ENCODE measurements at places on chromosomes 2 and 18. TPM values are rescaled to one million over a fixed set of nuclear protein-coding genes. Genes with fewer than 3 reads are reported as not detected.
A peak's percentile ranks its signal among the peaks of the same experiment; 100 is the strongest.

- DNase-seq, result peak; percentile 88
Observed at GRCh38 chr2:178072383-178073301, at the start of gene PDE11A. PDE11A (minus strand) TSS chr2:178072777; CDS start chr2:178072437, 340 bp downstream.

- no peak for DNase-seq
Observed at GRCh38 chr2:233487748-233488345, 78.7 kb downstream of the USP40 start.

- DNase-seq, result no peak
Observed at GRCh38 chr2:140998017-140998416, 1132.8 kb downstream of the LRP1B start.

DNA sequence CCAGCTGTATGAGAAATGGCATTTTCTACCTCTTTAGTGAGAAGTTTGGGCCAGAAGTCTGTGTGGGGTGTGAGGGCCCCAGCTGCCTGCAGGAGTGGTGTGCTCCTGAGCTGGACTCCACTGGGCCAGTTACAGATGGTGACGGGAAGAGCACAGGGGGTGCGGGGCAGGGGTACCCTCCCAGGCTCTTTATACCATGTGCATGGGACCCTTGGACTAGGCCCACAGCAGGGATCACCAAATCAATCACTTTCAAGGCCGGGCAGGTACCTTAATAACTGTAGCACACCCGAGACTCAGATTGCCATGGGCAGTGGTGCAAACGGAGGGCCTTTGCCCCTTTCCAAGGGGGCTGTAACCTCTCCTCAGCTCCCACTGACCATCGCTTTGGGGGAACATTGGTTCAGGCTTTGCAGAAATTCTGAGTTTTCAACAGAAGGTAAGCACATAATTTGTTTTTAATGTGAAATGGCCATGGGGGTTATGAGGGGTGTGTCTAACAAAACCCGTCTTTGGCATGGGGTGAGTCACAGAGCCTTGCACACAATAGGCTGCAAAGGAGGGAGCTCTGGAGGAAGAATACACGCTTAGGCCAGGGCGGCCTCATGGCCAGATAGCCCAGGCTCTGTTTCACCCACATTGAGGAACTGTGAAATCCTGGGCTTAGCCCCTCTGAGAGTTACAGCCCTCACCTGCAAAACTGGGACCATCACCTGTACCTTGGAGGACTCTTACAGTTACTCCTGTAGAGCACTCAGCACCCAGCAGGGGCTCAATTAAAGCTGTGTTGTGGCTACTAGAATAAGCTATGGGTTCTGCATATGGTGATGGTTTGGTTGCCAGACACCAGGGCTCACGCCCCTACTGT lies 141.0 kb upstream of the BCL2L11 start:
- DNase-seq, result peak; percentile 38

- no peak for DNase-seq
Observed at GRCh38 chr2:15115776-15116175, 445.4 kb downstream of the NBAS start.

DNA sequence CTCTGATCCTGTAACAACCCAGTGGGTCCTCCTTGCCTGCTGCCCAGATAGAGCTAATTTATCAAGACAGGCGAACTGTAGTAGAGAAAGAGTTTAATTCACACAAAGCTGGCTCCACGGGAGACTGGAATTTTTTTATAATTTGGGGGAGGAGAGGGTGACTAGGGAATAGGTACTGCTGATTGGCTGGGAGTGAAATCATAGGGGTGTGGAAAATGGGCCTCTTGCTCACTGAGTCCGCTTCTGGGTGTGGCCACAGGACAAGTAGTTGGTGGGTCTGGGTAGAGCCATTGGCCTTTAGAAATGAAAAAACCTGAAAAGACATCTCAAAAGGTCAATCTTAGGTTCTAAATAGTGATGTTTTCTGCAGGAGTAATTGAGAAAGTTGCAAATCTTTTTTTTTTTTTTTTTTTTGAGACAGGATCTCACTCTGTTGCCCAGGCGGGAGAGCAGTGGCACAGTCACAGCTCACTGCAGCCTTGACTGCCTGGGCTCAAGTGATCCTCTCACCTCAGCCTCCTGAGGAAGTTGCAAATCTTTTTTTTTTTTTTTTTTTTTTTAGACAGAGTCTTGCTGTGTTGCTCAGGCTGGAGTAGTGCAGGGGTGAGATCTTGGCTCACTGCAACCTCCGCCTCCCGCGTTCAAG lies 14.4 kb upstream of the UGGT1 start:
- no peak for DNase-seq

DNA sequence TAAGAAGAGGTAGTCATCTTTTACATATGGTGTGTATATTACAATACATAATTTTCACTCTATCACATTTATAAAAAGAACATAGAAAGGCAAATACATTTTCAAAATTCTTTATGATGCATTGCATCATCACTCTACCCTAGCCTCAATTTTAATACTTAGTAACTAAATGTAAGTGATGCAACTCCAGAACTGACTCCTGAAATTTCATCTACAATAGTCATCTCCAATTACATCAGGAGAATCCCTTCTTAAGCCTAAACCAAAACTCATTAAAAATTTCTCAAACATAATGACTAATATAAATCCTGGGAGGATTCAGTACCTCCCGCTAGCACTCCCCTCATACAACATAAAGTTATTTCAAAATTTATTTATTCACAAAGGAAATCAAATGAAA lies 15.9 kb downstream of the TMX3 start:
- DNase-seq, result peak; percentile 42

- peak; percentile 79 for DNase-seq
Observed at GRCh38 chr2:113831161-113831560, 58.7 kb upstream of the ACTR3 start.

- no peak for DNase-seq
Observed at GRCh38 chr2:72955228-72956049, 38.1 kb downstream of the EMX1 start.

GRCh38 chr2:146642066-146642465 lies 1202.8 kb upstream of the ACVR2A start:
- DNase-seq, result no peak

GRCh38 chr18:45932708-45933107 lies 34.4 kb downstream of the EPG5 start:
- DNase-seq, result no peak

DNA sequence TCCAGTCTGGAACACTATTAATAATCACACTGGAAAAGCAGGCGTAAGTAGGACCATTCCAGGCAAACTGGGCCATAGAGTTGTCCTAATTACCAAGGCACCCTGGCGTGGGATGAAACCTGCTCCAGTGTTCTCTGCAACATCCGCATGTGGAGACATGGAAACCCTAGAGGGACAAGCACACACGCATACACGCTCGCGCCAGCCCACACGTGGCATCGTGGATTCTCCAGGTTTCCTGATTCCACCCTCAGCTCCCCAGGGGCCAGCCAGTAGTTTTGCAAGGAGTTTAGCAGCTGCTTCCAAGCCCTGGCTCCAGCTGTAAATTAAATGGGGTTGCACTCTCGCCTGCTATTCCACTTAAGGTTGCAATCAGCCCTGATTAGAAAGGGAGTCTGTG lies 127.7 kb downstream of the DYSF start:
- no peak for DNase-seq

- DNase-seq, result peak; percentile 22
Observed at GRCh38 chr2:200829258-200829655, 17.5 kb downstream of the BZW1 start.

DNA sequence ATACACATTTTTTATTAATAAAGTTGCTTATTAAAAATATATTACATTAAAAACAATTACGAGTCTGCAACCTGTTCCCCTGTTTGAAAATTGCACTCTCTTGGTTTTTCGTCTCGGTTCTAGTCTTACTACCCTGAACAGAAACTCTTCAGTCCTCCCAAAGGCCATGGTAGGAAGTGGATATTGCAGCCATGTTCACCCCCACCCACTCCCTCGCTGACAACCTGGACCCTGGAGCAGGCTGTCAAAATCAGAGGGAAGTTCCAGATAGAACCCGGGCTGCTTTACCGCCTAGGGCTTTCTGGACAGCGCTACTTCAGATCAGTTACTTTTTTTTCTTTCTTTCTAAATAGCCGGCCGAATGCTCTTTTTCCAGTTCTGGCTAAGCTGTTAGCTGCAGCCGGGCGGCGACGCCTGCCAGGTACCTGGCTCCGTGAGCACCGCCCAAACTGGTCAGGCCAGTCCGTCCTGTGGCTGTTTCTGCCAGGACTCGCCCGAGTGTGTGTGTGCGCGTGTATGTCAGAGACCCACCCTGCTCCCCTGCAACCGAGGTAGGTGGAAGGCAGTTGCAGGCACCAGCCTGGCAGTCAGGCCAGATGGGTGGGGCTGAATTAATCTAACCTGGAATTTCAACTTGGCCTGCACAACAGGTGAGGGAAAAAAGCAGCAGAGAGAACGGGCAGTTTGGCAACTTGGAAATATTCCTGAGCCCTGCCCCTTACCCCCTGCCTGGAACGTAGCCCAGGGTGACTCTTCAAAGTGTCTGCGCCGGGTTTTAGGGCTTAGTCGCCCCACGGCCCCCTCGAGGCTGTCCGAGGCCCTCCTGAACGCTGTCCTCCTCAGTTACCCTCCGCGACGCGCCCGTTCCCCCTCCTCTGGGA lies 1.1 kb upstream of the TET3 start:
- DNase-seq, result peak; percentile 97

- no peak for DNase-seq
Observed at GRCh38 chr2:218023636-218024035, 20.8 kb upstream of the TNS1 start.

DNA sequence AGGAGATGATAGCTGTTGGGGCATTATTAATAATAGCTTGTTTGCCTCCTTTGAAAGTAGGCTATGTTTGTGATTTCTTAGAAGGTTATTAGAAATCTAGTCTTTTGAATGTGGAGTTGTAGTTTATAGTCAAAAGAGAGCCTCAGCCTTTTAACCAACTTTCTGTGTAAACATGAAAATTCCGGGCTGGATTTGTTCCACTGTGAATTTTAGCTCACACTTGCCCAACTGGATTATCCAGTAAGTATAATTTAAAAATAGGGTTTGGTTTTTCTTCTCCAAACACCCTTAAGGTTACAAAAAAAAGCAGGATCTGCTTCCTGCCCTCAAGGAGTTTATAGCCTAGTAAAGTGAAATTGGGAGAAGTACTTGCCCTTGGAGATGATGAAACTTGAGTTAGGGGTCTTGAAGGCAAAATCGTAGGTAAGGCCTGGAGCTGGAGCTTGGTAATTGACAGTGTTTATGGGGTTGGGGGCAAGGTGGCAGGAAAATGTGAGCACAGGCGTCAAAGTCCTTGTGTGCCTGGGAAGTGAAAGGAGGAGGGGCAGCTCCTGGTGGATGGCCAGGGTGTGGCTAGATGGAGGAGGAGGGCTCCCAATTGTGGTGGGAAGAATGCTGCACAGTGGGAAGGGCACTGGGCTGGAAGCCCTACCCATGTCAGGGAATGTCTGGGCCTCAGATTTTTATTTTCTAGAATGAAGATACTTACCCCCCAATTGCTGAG lies 21.3 kb downstream of the ITGA6 start:
- DNase-seq, result peak; percentile 66

DNA sequence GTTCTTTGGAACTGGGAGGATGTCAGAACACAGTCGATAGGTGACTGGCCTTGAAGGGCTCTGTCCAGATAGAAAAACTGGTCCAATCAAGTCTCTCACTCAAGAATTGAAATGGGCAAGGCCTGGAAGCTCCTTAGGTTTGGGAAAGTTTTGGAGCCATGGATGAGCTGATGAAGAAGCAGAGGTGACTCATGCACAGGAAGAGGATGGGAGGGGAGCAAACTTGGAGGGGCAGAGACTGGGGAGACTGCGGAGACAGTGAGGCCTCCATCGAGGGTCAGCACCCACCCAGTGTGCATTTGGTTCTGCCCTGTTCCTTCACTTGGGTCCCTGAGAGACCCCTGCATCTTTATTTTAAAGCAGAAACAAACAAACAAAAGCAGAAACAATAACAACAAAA lies 41.1 kb downstream of the SOWAHC start:
- DNase-seq, result no peak

GRCh38 chr2:215949991-215950404 lies 63.4 kb downstream of the MREG start:
- DNase-seq, result peak; percentile 81

- DNase-seq, result no peak
Observed at GRCh38 chr18:23208600-23208999, 73.3 kb downstream of the CABLES1 start.

- DNase-seq, result no peak
Observed at GRCh38 chr2:232211743-232212686, 166.5 kb upstream of the ALPP start.

DNA sequence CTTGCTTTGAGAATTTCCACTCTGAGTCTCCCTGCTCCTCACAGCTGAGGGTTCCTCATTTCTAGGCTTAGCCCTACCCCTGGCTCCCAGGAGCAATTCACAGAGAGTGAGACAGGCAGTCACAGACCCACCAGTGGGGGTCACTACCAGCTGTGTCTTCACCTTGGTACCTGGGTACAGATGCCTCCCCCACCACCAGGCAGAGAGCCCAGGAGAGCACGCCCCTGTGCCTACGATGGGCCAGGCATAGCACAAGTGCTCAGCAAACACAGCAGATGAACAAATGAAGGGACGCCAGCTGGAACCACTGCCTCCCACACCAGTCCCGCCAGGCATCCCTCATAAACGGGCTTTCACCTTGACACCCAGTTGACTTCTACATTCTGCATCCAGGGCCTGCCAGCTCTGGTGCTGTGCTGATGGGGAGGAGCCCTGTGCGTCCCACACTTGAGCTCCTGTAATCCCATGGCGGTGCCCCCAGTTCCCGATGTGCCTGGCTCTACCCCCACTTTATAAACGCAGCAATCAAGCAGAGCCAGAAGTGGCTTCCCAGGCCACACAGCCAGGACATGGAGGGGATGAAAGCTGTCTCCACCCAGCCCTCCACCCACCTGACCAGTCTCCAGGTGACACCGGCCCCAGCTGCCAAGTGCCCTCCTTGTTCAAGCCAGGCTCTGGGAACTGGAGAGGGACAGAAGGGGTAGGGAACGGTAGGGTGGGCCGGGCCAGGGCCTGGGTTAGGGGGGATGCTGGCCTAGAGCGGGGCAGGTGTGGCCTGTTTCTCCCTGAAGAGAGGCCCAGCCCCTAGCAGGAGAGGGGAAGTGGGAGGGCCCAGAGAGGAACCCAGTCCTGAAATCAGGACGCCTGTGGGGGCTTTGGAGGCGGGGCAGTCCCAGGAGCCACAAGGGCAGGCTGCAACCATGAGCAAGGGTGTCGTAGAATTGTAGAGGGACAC lies 42.5 kb downstream of the SCTR start:
- no peak for DNase-seq

GRCh38 chr2:180944372-180944771 lies 36.0 kb upstream of the UBE2E3 start:
- DNase-seq, result no peak

GRCh38 chr2:107383691-107384090 lies 443.0 kb upstream of the RGPD4 start:
- DNase-seq, result no peak

SPC25 gene
- 11.1 TPM for total RNA-seq

DPP10 gene
- total RNA-seq, result not detected

TPO gene
- not detected for total RNA-seq

HOXD8 gene
- total RNA-seq, result 1.9 TPM

CIB4 gene
- not detected for total RNA-seq

ABCG8 gene
- not detected for total RNA-seq

LRATD1 gene
- 35.4 TPM for total RNA-seq

DSG3 gene
- total RNA-seq, result not detected

EFHD1 gene
- total RNA-seq, result not detected

APOB gene
- total RNA-seq, result not detected

CHRND gene
- total RNA-seq, result not detected

SETBP1 gene
- 3.5 TPM for total RNA-seq

STAM2 gene
- total RNA-seq, result 18.0 TPM

SNORC gene
- total RNA-seq, result 14.3 TPM

ANKRD53 gene
- total RNA-seq, result not detected

SGPP2 gene
- not detected for total RNA-seq

All from PC-3 (cell line).